Fibroblast of gingiva (primary cell): ENCODE measurements at places on chromosomes 3 and 15.

- DNase-seq, result peak; percentile 78
Measured at GRCh38 chr3:102165367-102165766, 269.4 kb upstream of the ZPLD1 start.

DNA sequence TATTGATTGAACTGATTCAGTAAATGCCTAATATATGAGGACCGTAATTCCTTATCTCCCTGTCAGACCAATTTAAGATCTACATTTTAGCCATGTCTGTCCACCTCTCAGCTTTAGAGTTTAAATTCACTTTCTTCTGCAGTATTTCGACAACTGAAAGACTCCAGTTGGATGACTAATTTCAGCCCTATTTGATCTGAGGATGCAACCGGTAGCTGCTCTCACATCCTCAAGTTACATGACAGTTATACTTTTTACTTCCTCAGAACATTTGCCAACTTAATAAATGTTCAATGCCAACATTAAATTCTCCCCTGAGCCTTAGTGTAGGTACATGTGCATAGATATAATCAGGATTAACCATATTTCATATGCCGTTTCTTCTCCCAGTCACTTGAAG, 2.5 kb upstream of the HHLA2 start:
- DNase-seq, result no peak

DNA sequence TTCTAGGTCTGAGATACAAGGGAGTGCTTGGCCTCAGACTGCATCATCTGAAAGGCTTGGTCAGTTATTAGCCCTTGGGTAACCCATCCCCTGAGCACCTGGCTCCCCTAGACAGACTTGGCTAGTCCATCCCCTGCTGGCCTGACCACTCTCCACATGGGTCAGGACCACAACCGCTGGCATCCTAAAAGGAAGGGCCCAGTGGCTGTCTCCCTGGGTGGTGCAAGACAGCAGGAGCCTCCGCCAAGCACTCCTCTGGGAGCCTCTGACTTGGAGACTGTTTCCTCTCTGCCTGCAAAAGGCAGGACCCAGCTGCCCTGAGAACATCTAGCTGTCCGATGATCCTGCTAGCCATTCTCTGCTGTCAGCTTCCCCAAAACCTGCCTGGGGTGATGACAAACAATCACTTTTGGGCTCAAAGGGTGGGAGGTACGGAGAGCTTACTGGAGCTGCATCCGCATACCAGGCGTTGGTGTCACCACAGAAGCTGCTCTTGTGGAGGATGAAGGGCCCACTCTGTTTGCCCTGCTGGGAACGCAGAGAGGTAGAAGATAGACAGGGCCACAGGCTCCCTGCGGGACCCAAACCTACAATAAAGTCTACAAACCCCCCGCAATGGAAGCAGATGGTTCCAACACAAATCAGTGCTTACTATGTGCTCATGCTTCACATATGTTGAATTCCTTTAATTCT, 108.0 kb upstream of the PRR20G start:
- no peak for DNase-seq

DNA sequence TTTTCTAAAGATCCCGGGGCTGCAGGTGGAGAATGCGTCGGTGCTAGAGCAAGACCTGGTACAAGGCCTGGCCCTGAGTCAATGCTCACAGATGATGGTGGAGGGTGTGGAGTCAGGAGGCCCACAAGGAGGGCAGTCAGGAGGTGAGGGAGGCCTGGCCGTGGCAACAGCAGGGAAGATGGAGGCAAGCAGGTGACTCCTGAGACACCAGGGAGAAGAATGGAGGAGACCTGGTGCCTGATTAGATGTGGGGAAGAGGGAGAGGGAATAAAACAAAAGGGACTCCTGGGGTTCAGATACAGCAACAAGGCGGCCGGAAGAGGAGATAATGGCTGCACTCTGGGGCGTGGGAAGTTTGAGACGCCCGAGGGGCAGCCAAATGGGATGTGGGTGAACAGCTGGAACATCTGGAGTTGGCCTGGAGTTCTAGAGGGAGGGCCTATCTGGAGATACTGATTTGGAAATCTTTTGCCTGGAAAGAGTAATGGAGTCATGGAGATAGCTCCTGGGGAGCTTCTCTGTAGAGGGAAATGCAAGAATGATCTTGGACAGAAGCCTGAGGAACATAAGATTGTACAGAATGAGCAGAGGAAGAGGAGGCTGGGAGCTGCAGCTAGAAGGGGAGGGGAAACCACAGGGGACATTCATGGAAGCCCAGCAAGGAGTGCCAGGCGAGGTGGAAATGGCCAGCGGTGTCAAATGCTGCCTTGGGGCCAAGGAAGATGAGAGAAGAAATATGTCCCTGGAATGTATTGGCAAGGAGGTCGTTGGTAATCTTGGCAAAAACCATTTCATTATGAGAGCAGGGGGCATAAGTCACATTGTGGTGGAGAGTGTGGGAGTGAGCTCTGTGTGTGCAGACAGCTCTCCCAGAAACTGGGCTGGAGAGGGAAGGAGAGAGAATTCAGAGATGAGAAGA, 67.5 kb upstream of the CORO2B start:
- peak; percentile 55 for DNase-seq

- DNase-seq, result no peak
Measured at GRCh38 chr3:165211721-165212120, 15.5 kb upstream of the SLITRK3 start.

DNA sequence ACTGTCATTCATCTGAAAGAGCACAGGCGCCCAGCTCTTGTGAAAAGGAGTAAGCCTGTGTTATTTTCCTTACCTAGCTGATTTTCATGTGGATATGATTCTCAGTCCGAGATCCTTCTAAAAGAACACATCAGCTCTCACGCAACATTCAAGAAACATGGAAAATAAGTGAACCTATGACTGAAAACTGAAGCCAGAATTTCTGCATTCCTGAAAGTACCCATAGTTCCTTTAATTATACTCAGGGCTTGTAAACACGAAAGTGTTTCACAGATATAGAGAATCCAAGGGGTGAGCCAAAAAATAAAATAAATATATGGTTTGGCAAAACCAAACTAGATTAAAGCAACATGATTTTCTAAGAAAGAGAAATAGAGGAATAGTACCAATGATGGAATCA, 100.8 kb upstream of the CHMP2B start:
- peak; percentile 2 for DNase-seq

GRCh38 chr15:88256279-88257230, at the start of gene NTRK3:
NTRK3 (minus strand) TSS chr15:88256739; CDS start chr15:88256153, 586 bp downstream.
- DNase-seq, result no peak

DNA sequence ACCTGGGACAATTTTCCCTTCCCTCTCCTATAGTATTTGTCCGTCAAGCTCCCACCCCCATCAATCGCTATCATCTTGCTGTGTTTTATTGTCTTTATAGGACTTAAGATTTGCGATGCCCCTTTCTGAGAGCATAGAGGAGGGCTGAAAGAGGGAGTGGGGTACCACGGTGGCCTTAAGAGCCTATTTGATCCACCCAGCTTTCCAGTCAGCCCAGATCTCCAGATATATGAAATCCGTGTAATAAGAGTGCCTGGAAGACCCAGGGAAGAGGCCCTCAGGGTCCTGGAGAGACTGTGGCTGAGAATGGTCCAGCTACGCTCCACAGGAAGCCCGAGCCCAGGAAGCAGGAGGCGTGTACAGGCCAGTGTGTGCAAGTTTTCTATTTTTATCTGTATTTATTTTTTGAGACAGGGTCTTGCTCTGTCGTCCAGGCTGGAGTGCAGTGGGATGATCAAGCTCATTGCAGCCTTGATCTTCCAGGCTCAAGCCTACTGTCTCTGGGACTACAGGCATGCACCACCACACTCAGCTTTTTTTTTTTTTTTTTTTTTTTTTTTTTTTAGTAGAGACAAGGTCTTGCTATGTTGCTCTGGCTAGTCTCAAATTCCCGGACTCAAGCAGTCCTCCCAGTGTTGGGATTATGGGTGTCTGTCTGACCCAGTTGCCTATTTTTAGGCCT, 964 bp upstream of the NCKIPSD start:
- DNase-seq, result no peak

DNA sequence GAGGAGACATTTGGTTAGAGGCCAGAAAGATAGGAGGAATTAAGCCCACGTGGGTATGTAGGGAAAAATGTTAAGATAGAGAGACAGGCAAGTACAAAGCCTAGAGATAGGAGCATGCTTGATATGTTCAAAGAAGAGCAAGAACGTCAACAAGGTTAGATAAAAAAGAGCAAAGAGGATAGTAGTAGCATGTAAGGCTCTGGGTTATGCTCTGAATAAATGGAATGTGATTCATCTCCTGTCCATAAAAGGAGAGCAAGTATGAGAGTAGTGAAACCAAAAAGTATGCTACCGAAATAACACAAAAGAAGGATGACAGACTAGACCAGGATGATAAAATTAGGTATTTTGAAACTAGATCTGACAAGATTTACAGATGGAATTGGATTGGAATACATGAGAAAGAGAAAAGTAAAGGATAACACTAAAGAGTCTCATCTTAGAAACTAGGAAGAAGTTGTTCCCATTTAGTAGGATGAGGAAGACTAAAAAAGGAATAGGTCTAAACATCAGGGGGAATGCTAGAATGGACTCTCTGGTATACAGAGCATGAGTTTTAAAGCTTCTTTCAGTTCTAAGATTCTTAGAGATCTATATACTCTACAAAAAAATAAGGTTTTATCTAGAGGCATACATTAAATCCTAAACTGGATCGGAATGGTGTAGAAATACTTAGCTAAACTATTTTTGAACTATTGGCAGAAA, 59.1 kb downstream of the TRPM7 start:
- DNase-seq, result no peak

DNA sequence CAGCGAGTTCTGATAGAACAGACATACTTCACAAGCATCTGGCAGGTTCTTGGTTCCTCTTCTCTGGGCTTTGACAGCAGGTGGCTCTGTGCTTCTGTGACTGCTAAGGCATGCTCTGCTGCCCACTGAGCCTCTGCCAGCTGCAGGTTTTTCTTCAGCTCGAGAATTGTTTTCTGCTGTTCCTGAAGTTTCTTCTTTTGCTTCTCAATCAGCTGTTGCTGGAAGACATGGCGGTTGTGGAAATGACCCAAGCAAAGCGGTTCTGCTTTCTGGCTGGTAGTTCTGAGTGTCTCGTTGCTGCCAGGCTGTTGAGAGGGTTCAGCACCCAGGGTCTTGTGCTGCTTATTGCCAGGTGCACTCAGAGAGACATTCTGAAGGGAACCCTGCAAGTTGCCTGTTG, 50.8 kb downstream of the CCDC191 start:
- DNase-seq, result no peak

- DNase-seq, result no peak
Measured at GRCh38 chr15:77622209-77622933, 10.3 kb downstream of the LINGO1 start.

DNA sequence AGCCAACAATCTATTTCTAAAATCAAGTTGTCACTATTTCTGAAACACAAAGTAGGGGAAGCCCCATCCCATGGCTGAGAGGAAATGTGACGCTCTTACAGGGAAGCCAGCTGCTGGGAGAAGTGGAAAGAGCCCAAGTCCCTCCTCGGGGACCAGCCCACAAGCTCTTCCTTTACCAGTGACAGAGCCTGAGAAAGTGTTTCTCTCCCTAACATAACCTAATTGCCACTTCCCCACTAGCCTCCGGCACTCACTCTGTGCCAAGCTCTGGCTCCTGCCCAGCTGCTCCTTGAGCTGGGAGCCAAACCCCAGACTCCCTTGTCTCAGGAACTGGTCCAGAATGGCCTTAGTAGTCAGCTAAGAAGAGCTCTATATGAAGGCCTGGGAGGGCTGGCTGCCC, 42.9 kb downstream of the TNFAIP8L3 start:
- peak; percentile 75 for DNase-seq

DNA sequence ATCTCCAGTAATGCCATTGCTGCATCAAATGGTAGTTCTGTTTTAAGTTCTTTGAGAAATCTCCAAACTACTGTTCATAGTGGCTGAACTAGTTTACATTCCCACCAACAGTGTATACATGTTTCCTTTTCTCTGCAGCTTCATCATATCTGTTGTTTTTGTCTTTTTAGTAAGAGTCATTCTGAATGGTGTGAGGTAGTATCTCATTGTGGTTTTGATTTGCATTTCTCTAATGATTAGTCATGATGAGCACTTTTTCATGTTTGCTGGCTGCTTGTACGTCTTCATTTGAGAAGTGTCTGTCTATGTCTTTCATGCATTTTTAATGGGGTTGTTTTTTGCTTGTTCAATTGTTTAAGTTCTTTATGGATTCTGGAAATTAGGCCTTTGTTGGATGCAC, 10.2 kb upstream of the GCSAM start:
- no peak for DNase-seq

- DNase-seq, result no peak
Measured at GRCh38 chr3:57973715-57974477, 34.3 kb upstream of the FLNB start.

DNA sequence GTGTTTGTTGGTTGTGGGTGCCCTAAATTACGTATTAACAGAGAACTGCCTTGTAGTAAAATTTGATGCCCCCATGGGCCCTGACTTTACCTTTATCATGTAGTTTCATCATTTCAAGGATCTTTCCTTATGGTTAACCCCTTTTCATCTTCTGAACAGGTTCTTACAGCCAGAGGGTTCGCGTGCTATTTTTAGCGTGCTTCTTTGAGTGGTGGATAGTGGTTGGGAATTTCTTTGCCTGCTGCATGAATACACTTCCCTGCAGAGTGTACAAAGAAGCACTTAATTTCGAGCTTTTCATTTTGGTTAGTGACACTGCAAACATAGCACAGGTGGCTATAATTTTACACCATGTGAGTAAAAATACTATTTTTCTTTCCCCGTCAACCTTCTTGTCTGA, 231.8 kb downstream of the ROBO2 start:
- no peak for DNase-seq

GRCh38 chr3:127074900-127075360, 92.0 kb downstream of the PLXNA1 start:
- peak; percentile 88 for DNase-seq

DNA sequence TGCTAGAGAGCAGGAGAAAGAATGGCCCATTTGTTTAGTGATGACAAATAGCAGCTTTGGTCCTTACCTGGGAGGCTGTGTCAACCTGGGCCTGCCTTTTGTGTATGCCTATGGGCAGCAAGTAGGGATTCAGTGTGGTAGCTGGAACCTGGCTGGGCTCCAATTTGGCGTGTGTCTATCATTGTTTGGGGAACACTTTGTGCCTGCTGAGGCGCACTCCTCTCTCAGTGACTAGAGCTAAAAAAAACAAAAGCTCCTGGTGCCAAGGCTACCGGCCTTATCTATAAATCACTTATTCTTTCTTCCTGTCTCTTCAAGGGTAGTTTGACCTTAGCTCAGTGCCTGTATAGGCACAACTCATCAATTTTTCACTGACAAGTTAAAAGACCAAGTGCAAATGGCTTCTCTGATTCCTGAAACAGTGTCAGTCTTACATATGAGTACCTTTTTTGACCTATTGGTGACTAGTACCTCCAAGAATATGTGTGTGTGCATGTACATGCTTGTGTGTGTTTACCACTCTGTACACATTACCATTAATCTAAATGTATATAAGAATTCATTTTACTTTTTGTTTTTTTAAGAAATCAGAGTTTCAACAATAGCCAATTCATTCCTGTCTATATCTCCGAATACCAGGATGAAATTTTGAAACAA, 54.6 kb downstream of the GMNC start:
- peak; percentile 9 for DNase-seq

DNA sequence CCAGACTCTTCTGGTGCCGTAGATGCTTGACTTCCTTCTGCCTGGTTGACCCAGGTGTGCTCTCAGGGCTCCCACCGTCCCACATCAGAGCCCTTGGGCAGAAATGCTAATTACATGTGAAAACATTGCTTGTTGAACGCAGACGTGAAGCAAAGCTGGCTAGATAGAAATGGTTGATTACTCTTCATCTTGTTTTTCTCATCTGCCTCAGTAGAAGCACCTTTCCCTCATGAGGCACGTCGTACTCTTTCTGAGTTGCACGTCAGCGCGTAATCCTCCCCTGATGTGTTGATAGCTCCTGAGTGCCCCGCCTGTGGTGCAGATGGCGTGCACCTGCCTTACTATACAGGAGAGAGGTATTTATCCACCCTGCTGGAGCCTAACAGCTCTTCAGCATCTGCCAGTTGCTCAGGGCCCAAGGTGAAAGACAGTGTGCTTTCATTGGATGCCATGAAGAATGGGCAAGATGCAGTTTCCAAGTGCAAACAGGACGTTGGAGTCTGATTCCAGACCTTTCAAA, 18.1 kb downstream of the MAP6D1 start:
- no peak for DNase-seq
